ENCODE measurements at places on chromosomes 6 and 20.

DNA sequence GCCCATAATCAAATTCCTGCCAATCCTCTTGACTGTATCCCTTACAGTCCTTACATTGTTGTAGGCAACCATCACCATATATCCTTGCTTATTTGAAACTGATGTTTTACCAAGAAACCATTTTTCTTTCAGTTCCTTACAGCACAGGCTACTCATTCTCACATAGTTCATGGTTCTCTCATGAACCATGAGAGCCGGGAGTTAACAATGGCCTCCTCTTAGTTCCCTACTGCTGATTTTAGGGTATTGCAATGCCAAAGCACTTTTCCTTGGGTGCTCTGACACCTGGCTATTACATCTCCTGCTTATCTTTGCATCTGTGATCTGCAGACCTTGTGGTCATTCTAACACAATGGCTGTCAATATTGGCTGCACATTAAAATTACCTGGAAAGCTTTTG is 133.4 kb downstream of the MYB start:
- DNase-seq = no peak

- peak; percentile 7 for DNase-seq
Observed at GRCh38 chr20:51800872-51801121, 1.5 kb downstream of the SALL4 start.

DNA sequence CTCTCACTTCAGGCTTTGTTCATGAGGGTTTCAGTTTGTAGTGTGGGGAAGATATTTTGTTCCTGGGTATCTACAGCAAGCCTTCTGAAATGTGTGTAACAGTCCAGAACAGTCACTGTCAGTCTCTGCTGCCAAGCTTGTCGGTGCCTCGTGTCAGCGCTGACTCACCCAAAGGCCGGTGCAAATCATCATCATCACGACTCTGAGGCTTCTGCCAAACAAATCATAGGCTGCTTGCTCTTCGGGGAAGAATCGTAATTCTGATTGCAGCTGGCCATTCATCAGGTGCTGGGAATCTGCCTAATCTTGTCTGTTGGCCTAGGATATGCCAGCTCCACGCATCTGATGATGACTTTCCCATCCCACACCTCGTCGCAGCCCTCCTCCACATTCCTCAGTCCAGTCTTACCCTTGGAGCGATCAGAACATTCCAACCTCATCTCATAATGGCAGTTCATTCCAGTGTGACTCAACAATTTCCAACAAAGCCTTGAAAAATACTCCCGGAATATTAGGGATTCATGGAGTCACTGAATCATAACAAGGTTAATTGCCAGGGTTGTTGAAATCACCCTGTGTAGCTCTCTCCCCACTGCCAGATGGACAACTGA is 40.9 kb downstream of the ALDH8A1 start:
- DNase-seq = no peak

GRCh38 chr6:159788276-159788675 is 1.1 kb downstream of the TCP1 start:
- no peak for DNase-seq

DNA sequence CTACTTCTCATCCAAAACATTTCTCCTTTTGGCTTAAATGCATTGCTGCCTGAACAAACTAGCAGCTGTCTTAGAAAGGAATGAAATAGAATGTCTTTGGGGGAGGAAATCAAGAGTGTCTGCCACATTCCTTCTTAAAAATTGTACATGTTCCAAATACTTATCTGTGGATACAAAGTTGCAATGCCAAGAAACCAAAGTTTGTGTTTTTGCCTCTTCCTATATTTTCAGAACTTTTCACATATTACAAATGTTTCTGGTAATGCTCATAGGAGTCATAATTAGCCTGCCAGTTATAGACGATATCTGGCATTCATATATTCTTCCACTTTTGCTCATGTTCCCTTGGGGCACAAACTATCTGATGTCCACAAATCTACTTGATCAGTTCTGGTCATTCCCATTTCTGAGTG is 165.5 kb upstream of the BMP5 start:
- no peak for DNase-seq

DNA sequence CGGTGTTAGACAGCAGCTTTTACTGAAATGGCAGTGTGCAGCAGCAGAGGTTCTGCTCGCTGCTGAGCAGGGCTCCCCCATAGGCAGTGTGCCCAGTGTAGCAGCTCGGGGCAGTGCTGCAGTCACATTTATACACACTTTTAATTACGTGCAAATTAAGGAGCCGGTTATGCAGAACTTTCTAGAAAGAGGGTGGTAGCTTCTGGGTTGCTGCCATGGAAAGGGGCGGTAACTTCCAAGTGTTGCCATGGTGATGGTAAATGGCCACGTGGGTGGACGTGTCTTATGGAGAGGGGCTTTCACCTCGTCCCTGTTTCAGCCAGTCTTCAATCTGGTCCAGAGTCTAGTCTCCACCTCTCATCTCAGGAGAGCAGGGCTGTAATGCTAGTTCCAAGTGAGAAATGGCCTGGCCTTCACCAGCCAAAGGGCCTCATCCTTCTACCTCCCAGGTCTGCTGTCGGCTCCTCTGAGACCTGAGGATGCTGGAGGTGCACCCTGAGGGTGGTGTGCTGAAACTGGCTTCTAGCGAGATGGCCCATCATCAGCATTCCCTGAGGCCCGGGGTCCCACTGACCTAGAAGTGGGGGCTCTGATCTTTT is 180.5 kb upstream of the PMEPA1 start:
- DNase-seq = no peak

- DNase-seq = no peak
Observed at GRCh38 chr20:63000958-63001357, 5.8 kb downstream of the BHLHE23 start.

GRCh38 chr6:33202799-33203198 is 1.7 kb upstream of the HSD17B8 start:
- DNase-seq = no peak

DNA sequence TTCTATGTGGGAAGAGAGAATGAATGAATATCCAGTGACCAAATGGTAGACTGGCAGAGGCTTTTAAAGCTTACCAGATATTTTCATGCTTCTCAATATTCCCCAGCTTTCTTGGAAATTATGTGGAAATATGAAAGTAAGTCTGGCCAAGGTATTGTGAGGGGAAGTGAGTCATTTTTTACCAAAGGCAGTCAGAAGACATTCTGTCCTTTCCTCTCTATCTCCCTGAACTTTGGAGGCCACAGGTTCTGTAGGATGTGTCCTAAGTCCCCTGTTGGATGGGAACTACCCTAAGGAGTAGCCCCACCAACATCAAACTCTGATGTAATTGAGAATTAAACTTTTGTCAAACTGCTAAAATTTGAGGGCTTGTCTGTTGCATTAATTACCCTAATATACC is 593.8 kb upstream of the NRSN1 start:
- DNase-seq = no peak

- peak; percentile 17 for DNase-seq
Observed at GRCh38 chr6:44338228-44339122, 4.0 kb upstream of the SPATS1 start.

DNA sequence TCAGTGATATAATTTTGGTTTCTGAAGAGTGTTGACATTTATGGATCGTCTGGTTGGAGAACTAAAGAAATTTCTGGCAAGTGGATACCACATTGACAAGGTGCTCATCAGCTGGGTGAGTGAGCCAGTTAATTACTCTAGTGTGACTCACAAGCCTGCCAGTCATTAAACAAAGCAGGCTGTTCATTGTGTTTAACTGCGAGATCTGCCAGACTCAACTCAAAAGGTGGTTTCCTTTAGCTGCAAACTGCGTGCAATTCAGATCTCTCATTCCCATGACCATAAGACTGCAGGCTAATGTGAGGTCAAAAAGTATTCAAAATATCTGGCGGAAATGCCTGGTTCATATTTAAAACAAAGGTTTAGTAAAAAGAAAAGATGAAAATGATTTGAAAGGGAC is 32.5 kb upstream of the IYD start:
- DNase-seq = no peak

DNA sequence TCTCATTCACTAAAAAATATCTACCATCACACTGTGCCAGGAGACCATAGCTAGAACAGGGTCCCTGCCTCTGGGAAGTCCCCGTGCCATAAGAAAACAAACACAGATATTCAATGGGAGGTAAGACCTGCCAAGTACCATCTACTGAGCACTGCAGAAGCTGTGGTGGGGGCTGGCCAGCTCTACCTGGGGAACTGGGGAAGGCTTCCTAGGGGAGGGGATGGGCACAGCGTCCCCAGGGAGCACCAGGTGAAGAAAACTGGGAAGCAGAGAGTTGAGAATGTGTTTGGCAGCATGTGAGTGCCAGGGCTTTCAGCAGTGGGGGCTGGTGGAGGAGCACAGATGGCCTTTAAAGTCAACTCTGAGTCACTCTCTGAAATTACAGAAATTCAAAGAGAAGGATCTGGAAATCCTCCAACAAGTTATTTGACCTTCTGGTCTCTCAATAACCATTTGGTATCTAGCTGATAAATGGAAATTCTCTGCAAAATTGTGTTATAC is 85.2 kb downstream of the SHLD1 start:
- no peak for DNase-seq

- DNase-seq = no peak
Observed at GRCh38 chr6:157632821-157633220, 190.2 kb upstream of the SNX9 start.

DNA sequence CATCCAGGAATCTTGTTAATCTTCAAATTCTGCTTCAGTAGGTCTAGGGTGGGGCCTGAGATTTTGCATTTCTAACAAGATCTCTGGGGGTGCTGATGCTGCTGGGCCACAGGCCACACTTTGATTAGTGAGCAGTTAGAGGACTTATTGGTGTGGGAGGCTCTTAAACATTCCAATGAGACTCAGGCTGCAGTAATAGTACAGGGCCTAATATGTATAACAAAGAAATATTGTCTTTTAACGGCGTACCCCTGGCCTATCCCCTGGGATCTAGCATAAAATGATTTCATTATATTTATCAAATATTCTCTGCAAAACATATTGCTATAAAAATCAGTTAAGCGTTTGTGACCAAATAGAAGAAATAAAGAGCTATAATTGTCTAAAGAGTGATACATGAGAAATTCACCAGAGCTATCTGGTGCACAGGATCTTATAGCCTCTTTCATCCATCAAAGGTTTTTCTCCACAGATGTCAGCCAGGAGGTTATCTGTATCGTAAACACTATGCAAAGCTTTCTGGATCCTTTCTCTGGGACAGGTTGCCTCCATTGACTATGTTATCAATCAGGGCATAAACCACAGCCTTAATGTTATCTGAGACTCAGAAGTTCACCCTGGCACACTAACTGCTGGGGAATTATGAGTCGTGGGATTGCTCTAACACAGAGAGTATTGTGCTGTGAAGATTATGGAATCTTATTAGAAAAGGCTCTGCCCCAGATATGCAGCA is 488.5 kb upstream of the MAP3K7 start:
- DNase-seq = no peak

DNA sequence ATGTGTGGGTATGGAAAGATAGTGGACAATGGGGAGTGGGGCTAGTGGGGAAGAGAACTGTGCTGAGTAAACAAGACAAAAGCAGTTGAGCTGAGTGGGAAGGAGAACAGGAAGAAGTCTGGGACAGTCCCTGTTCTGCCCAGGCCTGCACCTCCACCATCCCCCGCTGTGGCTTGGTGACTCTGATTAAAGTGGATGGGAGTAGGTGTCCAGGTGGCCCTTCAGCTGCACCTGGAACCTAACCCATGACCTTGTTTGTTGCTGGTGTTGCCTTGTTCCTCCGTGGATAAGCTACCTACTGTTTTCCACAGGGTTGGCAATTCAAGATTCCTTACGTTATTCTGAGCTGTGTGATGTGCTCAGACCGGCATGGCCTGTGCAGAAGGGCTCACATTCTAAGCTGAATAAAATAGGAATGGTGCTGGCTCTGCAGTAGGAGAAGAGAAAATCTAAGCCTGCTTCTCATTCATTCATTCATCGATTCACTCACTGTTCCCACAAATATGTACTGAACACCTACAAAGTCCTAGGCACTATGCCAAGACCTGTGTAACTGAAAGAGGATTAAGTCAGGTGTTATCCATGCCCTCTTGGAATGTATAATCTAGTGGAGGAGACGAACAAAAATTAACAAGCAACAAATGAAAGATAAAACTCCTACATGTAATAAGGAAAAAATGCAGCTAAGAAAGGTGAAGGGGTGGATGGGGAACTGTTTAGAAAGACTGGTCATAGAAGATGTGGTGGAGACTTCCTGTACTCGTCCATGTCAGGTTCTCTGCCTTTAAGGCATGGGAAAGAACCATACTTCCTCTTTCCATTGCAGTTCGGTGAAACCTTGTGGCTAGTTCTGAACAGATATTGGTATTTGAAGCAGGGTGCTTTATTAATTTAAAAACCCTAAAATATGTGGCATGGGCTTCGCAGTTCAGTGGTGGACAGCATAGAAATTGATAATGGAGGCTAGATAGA is 10.1 kb upstream of the CALHM6 start:
- DNase-seq = no peak

Measured in NCI-H510A (cell line).